ENCODE measurements at places on chromosomes 5 and 9.

DNA sequence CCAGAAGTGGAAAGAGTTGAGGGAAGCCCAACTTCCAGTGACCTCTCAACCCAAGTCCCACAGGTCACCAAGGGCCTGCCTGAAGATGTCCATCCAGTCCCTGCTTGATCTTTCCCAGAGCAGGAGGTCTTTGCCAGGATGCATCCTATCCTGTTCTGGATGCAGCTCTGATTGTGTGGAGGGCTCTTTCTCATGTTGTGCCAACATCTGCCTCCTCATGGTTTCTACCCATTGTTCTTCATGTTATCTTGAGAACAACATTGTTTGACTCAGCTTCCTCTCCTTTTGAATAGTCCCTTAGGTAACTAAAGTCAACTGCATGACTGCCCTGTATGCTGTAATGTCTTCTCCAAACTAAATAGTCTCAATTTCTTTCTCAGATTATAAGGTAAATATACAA, 169.3 kb downstream of the CCDC192 start:
- no peak for DNase-seq

DNA sequence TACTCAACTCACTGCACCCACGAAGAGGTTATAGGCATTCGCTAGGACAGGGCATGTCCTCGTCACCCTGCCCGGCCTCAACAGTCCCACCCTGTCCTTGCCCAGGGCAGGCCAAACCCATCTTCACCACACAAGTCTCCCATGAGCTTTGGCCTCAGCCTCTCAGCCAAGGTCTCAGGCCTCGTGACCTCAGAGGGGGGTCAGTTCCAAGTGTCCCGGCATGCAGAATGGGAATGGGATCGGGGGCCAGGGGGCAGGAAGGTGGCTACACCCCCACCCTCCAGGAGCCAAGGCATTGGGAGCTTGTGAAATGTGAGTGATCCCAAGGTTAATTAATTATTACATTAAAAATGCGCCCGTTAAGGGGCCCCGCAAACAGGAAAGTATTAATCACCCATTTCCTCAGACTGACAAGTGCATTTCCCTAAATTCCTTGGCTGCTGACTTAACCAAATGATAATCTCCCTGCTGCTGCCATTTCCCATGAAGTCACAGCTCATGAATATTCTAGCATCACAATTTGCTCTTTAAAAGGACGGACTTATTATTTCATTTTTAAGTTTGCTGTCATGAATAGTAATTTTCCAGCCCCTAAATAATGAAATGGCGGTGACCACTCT, 8.0 kb upstream of the UBAC1 start:
- DNase-seq: no peak

DNA sequence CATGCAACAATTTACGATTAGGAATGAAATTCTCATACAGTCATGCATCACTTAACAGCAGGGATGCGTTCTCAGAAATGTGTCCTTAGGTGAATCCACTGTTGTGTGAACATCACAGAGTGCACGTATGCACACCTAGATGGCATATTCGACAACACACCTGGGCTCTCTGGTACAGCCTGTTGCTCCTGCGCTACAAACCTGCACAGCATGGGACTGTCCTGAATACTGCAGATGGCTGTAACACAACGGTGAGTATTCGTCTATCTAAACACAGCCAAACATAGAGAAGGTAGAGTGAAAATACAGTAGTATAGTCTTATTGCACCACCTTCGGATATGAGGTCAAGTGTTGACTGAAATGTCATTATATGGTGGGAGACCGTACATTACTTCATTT, 44.0 kb upstream of the LCP2 start:
- DNase-seq: no peak

- DNase-seq: no peak
Observed at GRCh38 chr9:91061506-91061905, 259.9 kb downstream of the SYK start.

DNA sequence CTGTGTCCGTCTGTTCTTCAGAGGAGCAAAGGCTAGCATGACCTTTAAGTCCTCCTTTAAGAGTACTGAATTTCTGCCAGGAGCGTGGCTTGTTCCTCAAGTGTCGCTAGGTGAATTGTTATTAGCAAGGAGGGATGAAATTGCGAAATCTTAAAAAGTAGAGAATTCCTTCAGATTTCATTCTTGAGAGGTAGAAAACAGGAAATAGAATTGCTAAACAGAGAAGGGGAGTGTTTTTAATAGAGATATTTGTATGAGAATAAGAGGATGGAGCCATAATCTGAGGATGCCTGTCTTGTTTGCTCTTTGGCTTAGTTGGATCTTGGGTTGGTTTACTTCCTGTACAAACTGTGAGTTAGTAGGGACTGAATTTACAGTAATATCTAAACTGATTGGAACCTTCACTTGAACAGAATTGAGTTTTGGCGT, 39.2 kb downstream of the EXOSC2 start:
- DNase-seq: no peak

All from AG09309 (cell line).